Naive B cell (primary cell): ENCODE measurements at places on chromosomes 5 and 9. TPM values are rescaled to one million over a fixed set of nuclear protein-coding genes. Genes with fewer than 3 reads are reported as not detected.

GRCh38 chr9:127664678-127665507, 41.9 kb upstream of the CFAP157 start:
- no peaks in the 10 kb centered on the region for H3K36me3 ChIP-seq
- H3K27ac ChIP-seq: no peak overlapping the region
- DNase-seq: no peak
- no peaks in the 10 kb centered on the region for H3K4me1 ChIP-seq
- H3K4me3 ChIP-seq: no peak overlapping the region
- H3K27me3 ChIP-seq: peaks cover 15% of the 10 kb centered on the region

DNA sequence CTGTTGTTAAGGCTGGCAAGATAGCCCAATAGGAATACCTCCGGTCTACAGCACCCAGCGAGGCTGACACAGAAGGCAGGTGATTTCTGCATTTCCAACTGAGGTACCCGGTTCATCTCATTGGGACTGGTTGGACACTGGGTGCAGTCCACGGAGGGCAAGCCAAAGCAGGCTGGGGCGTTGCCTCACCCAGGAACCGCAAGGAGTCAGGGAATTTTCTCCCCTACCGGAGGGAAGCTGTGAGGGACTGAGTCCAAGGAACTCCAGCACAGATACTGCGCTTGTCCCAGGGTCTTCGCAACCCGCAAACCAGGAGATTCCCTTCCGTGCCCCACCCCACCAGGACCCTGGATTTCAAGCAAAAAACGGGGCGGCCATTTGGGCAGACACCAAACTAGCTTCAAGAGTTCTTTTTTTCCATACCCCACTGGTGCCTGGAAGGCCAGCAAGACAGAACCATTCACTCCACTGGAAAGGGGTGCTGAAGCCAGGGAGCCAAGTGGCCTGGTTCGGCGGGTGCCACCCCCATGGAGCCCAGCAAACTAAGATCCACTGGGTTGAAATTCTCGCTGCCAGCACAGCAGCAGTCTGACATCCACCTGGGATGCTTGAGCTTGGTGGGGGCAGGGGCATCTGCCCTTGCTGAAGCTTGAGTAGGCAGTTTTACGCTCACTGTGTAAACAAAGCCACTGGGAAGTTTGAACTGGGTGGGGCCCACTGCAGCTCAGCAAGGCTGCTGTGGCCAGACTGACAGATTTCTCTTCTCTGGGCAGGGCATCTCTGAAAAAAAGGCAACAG, 647.2 kb downstream of the BNC2 start:
- no peak for DNase-seq
- no peak overlapping the region for H3K27ac ChIP-seq
- peaks cover 5% of the 10 kb centered on the region for H3K27me3 ChIP-seq
- H3K4me1 ChIP-seq: no peaks in the 10 kb centered on the region

DNA sequence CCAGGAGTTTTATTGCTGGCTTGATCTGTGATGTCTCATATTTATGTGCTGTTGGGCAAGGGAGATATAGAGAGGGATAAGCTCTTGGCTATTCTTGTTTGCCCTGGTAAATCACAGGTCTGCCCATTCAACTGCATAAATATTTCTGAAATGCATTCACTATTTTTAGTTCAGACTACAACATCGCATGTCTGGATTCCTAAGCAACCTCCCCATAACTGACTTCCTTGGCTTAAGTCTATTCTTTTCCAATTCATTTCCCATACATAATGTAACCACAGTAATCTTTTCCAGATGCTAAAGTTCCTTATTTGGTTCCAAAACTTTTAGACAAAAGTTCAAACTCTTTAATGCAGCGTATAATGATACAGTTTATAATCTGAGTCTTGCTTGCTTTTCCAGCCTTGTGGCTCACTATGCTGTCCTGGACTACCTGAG, 321.4 kb upstream of the ACTBL2 start:
- no peak overlapping the region for H3K27ac ChIP-seq
- no peaks in the 10 kb centered on the region for H3K27me3 ChIP-seq
- DNase-seq: no peak
- no peaks in the 10 kb centered on the region for H3K36me3 ChIP-seq
- no peaks in the 10 kb centered on the region for H3K4me1 ChIP-seq

GRCh38 chr5:17359451-17360011, 138.5 kb upstream of the TAF11L2 start:
- H3K4me1 ChIP-seq: peaks cover 12% of the 10 kb centered on the region
- H3K27ac ChIP-seq: no peak overlapping the region
- no peak overlapping the region for H3K4me3 ChIP-seq
- no peaks in the 10 kb centered on the region for H3K36me3 ChIP-seq
- no peaks in the 10 kb centered on the region for H3K27me3 ChIP-seq

DNA sequence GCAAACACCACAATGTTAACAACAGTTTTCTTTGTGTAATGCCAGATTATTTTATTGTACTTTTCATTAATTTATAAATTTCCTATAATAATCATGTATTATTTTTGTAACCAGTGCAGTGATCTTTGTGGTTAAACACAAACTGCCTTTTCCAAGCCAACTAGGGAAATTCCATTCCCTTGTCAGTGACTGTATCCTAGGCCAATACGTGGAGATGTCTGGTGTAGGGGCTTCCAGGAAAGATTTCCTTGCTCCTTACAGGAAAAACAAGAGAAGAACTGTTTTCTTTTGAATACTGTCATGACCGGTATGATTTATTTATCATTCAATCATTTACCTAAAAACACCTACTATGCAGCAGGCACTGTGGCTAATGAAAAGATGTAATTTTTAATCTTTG, 31.4 kb downstream of the FANCC start:
- H3K27ac ChIP-seq: no peak overlapping the region
- H3K4me1 ChIP-seq: peaks cover 2% of the 10 kb centered on the region
- H3K27me3 ChIP-seq: no peaks in the 10 kb centered on the region
- peaks cover 4% of the 10 kb centered on the region for H3K36me3 ChIP-seq
- no peak overlapping the region for H3K4me3 ChIP-seq

The GZMA gene
- polyA plus RNA-seq: 1.8 TPM

The GABBR2 gene
- polyA plus RNA-seq: not detected

The PCDHA9 gene
- polyA plus RNA-seq: not detected
